ENCODE measurements at places on chromosomes 5 and 9.

- DNase-seq = no peak
Measured at GRCh38 chr9:6557883-6558616, 87.5 kb downstream of the GLDC start.

DNA sequence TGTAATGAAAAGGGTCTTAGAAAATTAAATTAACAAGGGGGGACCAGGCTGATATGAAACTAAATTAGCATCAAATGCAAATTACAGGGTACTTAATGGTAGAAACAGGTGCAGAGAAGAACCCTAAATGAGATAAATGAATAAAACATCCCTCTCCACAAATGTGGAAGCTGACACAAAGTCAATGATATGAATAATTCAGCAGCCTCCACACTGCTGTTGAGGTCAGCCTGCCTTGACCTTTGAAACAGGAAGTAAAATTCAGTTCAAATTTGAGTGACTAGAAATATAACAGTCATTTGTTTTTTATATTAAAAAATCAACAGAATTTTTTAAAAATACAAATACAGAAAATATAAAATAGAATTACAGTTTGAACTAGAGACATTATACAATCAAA, 40.0 kb downstream of the EBF1 start:
- DNase-seq = no peak

DNA sequence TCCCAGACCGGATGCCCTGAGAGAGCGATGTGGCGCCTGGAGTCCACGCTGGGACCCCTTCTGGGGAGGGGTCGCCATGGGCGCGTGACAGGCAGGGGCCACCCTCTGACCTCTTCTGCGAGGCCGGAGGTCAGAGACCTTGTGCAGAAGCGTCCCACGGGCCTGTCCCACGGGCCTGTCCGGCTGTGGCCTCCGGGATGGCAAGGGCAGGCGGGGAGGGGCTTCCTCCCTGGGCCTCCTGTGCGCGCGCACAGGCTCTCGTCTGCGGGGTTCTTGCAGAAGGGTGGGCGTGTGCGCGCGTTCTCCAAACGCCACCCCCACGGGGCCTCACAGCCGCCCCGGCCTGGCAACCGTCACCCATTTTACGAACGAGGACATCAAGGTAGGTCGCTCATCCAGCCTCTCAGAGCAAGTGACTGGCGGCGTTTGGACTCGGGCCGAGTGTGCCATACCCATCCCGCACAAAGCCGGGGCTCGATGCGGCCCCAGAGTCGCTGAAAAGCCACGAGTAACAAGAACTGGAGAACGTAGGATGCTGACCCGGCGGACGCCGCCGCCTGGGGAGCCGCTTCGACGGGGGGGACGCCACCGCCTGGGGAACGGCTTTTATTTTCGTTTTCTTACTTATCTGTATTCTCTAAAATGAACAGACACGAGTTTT, 897 bp downstream of the AHRR start:
- DNase-seq = peak; percentile 56

GRCh38 chr5:171074747-171075146, 212.9 kb downstream of the RANBP17 start:
- no peak for DNase-seq

- no peak for DNase-seq
Measured at GRCh38 chr9:111149018-111149759, 110.9 kb upstream of the LPAR1 start.

GRCh38 chr9:87722393-87723088, 3.4 kb upstream of the CTSL start:
- DNase-seq = no peak

GRCh38 chr9:70362952-70363351, 51.5 kb downstream of the KLF9 start:
- DNase-seq = peak; percentile 14

DNA sequence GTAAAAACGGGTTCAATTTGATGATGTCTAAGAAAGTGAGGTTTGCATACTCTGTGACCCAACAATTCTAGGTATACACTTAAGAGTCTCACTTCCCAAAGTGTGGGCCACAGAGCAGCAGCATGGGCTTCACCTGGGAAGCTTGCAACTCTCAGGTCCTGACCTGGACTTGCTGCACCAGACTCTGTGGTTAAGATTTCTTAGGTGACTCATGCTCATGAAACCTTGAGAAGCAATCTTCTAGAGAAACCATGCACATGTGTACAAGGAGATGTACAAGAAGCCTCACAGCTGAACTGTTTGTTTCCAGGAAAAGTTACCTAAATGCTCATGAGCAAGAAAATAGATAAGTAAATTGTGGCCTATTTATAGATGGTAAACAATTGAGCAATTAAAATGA, 30.0 kb downstream of the DNAJC21 start:
- DNase-seq = peak; percentile 42

GRCh38 chr5:55997742-55998351, 3.1 kb upstream of the IL6ST start:
- DNase-seq = peak; percentile 40

- no peak for DNase-seq
Measured at GRCh38 chr5:67381236-67381880, 184.8 kb upstream of the CD180 start.

DNA sequence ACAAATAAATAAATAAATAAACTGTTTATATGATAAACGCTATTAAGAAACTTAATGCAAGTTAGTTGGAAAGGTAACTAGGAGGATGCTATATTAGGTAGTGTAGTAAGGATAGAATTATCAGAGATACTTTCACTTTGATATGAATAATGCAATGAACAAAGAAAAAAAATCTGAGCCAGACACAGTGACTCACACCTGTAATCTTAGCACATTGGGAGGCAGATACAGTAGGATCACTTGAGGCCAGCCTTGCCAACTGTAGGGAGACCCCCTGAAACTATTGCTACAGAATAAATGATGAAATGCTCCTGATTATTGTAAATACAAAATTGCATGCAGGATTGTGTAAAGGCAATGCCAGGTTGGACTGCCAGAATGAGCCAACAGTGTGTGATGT, 109.2 kb downstream of the ANXA2R start:
- no peak for DNase-seq
